ENCODE measurements at places on chromosomes 2 and 18.
A peak's percentile ranks its signal among the peaks of the same experiment; 100 is the strongest.

GRCh38 chr2:63780518-63781155 lies 61.1 kb upstream of the UGP2 start:
- no peak for DNase-seq

- no peak for DNase-seq
These were observed 44.1 kb upstream of the SLC14A2 start for GRCh38 chr18:45571195-45571594.

GRCh38 chr2:135255208-135255607 lies 203.1 kb downstream of the RAB3GAP1 start:
- DNase-seq: no peak

DNA sequence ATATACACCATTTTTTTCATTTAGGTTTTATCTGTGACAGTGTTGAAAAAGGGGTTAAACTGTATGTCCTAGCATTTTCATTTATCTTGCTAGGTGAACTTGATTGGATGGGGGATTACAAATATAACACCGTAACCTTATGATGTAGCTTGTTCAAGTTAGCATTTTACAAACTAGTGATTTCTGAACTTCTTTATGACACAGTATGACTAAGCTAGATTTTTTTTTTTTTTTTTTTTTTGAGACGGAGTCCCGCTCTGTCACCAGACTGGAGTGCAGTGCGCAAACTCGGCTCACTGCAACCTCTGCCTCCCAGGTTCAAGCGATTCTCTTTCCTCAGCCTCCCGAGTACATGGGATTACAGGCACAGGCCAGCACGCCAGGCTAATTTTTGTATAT lies 47.1 kb downstream of the KCMF1 start:
- DNase-seq: no peak

DNA sequence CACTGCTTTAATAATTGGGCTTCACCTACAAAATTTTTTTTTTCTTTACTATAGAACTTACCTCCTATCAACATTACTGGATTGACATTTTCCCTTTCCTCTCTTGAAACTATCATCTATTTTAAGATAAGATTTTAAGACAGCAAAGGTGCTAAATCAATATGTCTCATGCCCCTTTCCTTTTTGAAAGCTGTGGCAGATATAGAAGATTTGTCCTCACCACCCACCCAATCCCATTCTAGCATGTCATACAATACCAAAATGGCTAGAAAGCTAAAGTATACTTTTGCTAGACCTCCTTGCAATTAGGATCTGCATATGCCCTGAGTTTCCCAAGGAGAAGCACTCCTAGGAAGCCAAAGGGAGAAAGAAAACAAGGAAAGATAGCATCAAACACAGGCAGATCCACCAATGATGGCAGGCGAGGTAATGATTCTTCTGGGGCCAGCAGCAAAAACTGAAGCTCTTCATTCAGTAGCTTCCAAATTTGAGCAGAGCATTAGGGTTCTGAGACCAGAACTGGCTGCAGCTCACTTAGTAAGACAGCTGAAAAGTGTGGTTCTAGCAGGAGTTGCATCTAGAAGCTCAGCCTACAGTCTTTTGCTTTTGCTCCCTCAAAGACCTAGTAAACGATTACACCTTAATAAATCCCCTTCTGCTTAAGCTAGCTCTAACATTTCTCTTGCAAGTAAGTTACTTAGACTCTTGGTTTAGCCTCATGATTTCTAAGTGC lies 242.1 kb downstream of the ZEB2 start:
- DNase-seq: no peak

GRCh38 chr2:30230497-30231211 lies 680 bp upstream of the LBH start:
- no peak for DNase-seq

GRCh38 chr2:205323929-205324328 lies 358.4 kb upstream of the NRP2 start:
- no peak for DNase-seq

- peak; percentile 12 for DNase-seq
These were observed 105.6 kb upstream of the CD302 start for GRCh38 chr2:159903443-159904126.

DNA sequence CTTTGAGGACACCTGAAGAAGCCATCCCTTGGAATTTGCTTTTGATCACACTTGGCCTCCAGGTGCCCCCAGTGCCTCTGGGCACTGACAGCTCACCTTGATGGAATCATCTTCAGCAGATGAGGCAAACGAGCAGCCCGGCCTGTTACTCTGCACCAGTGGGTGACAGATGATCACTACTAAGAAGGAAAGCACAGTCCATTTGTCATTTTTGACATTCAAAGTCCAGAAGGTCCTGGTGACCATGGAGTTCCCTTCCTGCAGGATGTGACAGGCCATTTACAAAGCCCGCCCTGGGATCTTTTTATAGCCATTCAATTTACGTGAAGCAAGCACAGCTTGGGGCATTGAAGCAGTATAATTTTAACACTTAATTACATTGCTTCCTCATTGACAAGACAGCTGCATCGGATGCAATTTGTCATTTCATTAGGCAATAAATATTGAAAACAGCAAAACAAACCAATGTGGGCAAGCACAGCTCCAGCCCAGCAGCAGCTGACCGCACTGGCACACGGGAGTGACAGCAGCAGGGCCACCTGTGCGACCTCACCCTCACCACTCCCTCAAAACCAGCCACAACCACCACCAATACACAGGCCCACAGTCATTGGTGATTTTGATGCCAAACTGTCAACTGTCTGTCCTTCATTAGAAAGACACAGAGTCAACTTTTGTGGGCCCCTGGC lies 76.0 kb upstream of the SLC66A3 start:
- DNase-seq: no peak

- no peak for DNase-seq
These were observed 48.9 kb downstream of the APLF start for GRCh38 chr2:68516051-68516955.

GRCh38 chr18:40676668-40677067 lies 1278.4 kb upstream of the PIK3C3 start:
- no peak for DNase-seq

DNA sequence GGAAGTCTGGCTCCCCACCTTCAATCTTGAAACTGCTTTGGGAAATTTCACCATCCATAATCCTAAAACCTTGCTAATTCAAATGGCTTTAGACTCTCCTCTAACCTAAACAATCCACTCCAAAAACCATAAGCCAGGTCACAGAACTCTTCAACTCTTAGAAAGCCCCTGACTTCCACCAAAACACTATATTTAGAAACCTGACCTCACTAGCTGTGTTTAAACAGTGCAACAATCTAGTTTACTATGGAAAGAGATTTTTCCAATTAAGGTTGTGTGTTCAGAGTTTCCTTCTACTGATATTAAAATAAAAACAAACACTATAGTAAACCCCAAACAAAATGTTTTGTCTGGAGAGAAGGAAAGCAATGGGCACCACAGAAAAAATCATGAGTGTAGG lies 308.1 kb downstream of the OSR1 start:
- DNase-seq: no peak

DNA sequence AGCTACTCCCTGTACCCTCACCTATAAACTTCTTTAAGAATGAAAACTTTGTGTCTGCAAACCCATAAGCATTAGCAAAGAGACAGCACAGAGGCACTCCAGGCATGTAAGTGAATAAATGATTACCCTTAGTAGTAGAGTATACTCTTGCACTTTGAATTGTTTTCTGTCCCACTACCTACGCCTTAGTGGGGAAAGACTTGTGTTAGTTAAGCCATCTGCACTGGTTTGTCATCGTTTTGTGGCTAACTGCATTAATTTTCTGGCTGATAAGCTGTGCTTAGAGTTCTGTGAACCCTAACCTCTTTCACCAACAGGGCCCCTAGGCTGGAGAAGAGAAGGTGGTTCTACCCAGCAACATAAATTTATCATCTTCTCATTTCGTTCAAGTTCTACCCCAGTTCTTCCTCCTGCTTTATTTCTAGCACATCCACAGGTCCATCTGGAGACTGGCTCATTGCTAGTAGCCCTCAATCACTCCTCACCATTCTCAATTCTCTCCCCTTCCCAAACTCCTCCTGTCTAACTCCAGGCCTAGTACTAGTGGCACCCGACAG lies 710 bp downstream of the LMAN2L start:
- no peak for DNase-seq

- no peak for DNase-seq
These were observed 184.8 kb upstream of the SP5 start for GRCh38 chr2:170530284-170530745.

DNA sequence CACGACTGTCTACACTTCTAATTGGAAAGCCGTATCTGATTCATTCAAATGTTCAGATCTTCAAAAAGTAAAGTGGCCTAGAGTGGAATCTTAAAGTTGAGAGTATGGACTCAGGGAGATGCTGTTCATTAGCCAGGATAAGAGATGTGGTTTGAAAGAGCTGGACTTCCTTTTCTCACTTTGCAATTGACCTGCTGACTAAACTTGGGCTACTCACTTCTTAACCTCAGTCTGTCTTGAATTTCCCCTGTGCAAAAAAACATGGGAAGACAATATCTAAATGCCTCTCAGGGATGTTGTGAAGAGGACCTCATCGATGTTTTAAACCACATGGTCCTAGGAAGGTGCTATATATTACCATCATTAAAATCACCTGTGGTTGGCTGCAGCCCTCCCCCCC lies 64.1 kb downstream of the BCL2 start:
- no peak for DNase-seq

GRCh38 chr2:163836167-163836566 lies 100.4 kb upstream of the FIGN start:
- no peak for DNase-seq

DNA sequence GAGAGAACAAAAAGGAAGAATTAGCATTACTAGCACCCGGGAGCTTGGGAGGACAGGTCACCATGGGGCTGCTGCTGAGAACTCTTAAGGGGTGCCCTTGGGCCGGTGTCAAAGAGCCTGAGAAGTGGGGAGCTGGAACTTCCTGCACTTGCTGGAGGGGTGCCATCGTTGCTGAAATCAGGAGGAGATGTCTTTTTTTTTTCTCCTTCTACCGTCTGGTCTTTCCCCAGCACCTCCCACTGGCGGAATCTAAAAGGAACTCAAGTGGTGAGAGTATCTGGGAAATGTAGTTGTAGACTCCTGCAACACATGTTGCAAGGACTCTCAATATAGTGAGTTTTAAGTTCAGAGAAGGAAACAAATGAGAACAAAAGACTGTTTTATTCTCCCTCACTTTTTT lies 6.1 kb upstream of the AMMECR1L start:
- no peak for DNase-seq

GRCh38 chr2:16962505-16962904 lies 296.9 kb upstream of the CYRIA start:
- no peak for DNase-seq

GRCh38 chr18:79339094-79339908 lies 56.4 kb upstream of the NFATC1 start:
- DNase-seq: no peak

GRCh38 chr2:69514406-69514805 lies 77.2 kb upstream of the NFU1 start:
- no peak for DNase-seq

DNA sequence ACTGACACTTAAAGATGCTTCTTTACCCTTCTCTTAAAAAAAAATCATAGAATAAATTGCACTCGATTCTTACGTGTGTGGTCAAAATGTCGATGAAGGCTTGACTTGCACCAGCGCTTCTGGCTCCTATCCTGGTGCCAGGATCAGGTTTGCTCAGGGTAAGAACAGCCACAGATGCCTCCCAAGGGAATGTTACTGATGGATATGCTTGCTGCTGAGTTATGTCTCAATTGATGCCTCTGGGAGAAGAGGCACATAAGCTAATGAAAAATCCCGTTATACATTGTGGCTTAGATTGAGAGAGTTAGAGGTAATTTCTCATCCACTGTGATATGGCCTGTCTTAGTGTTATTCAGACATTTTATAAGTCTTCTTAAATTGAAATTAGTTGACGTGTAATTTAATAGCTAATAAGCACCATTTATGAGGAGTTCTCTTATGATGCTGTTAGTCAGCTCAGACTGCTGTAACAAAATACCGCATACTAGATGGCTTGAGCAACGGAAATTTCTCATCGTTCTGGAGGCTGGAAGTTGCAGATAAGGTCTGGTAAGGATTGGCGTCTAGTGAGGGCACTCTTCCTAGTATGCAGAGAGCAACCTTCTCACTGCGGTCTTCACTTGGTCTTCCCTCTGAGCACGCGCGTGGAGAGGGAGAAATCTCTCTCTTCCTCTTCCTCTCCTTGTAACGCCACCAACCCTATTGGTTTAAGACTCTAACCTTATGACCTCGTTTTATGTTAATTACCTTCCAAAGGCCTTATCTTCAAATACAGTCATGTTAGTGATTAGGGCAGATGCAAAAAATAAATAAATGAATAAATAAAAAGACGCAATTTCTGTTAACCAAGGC lies 116.6 kb upstream of the NOSTRIN start:
- DNase-seq: no peak

DNA sequence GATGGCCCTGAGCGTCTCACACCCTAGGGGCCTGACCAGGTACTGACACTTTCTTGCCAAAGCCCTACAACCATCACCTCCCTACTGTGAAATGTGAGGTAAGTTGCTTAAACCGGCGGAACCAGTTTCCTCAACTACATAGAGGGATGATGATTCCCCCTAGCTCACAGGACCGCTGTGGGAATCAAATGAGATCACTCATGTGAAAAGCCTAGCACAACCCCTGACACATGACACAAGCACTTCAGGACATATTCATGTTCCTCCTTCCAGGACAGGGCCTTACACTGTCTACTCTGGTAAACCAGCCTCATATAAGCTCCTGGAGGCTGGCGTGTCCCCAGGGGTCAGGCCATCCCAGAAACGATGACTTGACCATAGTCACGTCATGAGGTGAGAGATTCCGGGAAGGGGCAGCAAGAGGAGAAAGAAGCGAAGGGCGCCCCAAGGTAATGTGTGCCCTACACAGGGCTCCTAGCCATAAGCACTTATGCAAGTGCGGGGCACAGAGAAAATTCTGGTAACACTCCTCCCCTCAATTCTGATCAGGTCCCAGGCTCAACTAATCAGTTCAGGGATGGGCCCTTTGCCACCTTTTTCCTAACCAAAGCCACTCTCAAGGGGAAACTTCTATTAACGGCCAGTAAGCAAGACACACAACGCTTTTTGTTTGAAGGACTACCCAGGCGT lies 49.5 kb downstream of the C2orf42 start:
- DNase-seq: no peak

Data from stimulated activated CD8-positive, alpha-beta memory T cell treated with anti-CD3 and anti-CD28 coated beads, Interleukin-4, amount 100 ng/mL, for 24 hours (primary cell).